ENCODE measurements at places on chromosomes 12 and 14. TPM values are rescaled to one million over a fixed set of nuclear protein-coding genes. Genes with fewer than 3 reads are reported as not detected.

FAM90A1 gene
- total RNA-seq, result 0.41 TPM

SLC25A47 gene
- total RNA-seq, result not detected

SLCO1C1 gene
- total RNA-seq, result not detected

IFI27 gene
- 2.3 TPM for total RNA-seq

PFKM gene
- total RNA-seq, result 56.1 TPM

TESPA1 gene
- 73.9 TPM for total RNA-seq

LRRC23 gene
- 7.8 TPM for total RNA-seq

ATL1 gene
- 0.58 TPM for total RNA-seq

CCDC177 gene
- not detected for total RNA-seq

SMIM41 gene
- total RNA-seq, result not detected

TPPP2 gene
- not detected for total RNA-seq

GLIPR1L1 gene
- total RNA-seq, result not detected

CLEC2B gene
- total RNA-seq, result 13.7 TPM

MANSC4 gene
- not detected for total RNA-seq

RILPL2 gene
- 16.6 TPM for total RNA-seq

LRRC10 gene
- not detected for total RNA-seq

GNB3 gene
- total RNA-seq, result 0.78 TPM

INHBC gene
- total RNA-seq, result not detected

Data from activated CD4-positive, alpha-beta memory T cell treated with anti-CD3 and anti-CD28 coated beads for 36 hours (primary cell).